ENCODE measurements at places on chromosomes 16 and 17. TPM values are rescaled to one million over a fixed set of nuclear protein-coding genes. Genes with fewer than 3 reads are reported as not detected.
A peak's percentile ranks its signal among the peaks of the same experiment; 100 is the strongest.

DNA sequence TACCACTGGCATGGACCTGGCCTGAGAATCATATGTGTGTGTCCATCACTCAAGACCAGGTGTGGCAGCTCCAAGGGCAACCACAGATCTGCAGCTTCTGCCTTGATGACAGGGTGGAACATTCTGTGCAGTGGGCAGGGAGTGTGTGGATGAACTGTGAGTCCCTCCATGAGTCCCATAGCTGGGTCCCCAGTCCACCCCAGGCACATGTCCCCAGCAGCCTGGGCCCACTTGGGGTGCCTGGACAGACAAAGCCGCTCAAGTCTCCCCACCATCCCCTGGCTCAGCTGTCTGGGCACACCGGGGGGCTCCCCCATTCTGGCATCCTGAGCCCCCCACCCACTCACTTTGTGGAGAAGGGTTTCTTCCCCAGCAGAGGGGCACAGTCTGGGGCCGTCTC, 4.6 kb upstream of the KRT16 start:
- no peak for DNase-seq
- H3K36me3 ChIP-seq = no peaks in the 10 kb centered on the region
- no peak overlapping the region for H3K4me3 ChIP-seq
- no peaks in the 10 kb centered on the region for H3K4me1 ChIP-seq
- no peak overlapping the region for H3K27ac ChIP-seq
- no peaks in the 10 kb centered on the region for H3K27me3 ChIP-seq

DNA sequence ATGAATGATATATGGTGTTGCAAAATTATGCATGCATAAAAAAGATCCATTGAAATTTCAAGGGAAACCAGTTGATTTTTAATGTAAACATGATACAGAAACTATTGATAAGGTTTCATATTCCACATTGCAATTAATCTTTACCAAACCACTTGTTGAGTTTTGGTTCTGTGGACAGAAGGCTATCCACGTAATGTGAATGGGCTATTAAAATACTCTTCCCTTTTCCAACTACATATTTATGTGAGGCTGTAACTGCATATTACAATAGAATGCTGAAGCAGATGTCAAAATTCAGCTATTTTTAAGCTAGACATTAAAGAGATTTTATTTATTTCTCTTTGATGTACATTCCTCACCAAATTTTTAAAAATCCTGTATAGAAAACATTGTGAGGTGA, 33.7 kb upstream of the VPS4A start:
- H3K4me1 ChIP-seq = no peaks in the 10 kb centered on the region
- H3K27me3 ChIP-seq = no peaks in the 10 kb centered on the region
- no peak overlapping the region for H3K27ac ChIP-seq
- no peaks in the 10 kb centered on the region for H3K36me3 ChIP-seq
- DNase-seq = no peak
- no peak overlapping the region for H3K4me3 ChIP-seq

DNA sequence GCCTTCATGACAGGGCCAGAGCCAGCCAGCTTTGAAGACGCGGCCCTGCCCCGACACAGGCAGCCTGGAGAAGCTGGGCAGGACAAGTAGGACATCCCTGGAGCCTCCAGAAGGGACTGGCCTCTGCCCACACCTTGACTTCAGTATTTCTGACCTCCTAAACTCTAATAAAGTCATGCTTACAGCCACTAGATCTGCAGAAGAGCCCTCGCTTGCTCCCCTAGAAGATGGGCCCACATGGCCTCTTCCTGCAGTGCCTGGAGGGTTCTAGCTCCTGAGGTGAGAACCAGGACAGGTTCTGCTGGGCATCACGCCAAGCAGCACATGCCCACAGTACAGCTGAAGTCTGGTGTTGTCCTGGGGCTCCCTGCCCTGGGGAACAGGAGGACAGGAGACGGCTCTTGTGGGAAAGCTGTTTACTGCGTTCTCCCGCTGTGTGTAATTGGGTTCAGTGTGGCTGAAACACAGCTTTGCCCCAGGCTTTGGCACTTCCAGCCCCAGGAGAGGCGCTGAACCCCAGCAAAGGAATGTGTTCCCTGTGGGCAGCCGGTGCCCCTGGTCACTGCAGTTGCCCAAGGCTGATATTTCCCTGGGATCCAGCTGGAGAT, 2.6 kb downstream of the APRT start:
- H3K27me3 ChIP-seq = no peaks in the 10 kb centered on the region
- 0 out of 2 replicates have a peak overlapping the region, but pooled peaks have one; percentile 85 for H3K4me3 ChIP-seq
- peaks cover 6% of the 10 kb centered on the region for H3K36me3 ChIP-seq
- DNase-seq = no peak
- H3K4me1 ChIP-seq = peaks cover 23% of the 10 kb centered on the region
- no peak overlapping the region for H3K27ac ChIP-seq

Gene CETP
- total RNA-seq = 0.77 TPM

DNA sequence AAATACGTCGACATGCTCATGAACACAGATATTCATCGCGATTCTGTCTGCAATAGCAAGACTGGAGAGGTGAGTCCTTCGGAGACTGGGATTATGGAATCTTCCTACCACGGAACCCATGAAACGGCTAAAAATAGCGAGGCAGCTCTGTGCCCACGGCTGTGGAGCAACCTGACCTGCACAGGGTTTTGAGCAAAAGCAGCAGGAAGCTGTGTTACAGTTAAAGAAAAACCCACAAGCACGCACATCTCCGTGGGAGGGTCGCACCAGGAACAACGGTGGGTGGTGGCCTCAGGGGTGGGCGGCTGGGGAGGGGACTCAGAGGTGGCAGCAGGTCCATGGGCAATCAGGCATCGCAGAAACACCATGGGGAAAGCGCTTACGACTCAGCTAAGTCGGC, 24.8 kb downstream of the SLC38A10 start:
- no peak overlapping the region for H3K4me3 ChIP-seq
- no peaks in the 10 kb centered on the region for H3K27me3 ChIP-seq
- no peaks in the 10 kb centered on the region for H3K4me1 ChIP-seq
- peaks cover 8% of the 10 kb centered on the region for H3K36me3 ChIP-seq

DNA sequence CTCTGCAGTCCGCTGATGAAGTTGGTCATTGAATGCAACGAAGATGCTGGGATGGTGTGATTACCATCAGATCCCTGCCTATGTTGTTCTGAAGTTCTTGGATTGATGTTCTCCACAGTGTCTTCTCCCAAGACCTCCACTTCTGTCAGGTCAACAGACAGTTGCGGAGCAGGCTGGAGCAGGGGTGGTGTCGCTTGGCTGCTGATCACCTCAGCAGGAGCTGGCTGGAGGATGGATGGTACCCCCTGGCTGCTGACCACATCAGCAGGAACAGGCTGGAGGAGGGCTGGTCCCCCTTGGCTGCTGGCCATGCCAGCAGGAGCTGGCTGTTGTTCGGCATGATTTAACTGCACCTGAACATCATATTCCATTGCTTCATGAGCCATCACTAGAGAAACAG, 5.6 kb downstream of the RFWD3 start:
- H3K27ac ChIP-seq = no peak overlapping the region
- H3K27me3 ChIP-seq = no peaks in the 10 kb centered on the region
- no peak overlapping the region for H3K4me3 ChIP-seq
- peaks cover 60% of the 10 kb centered on the region for H3K36me3 ChIP-seq
- H3K4me1 ChIP-seq = peaks cover 21% of the 10 kb centered on the region
- DNase-seq = no peak

- no peaks in the 10 kb centered on the region for H3K27me3 ChIP-seq
- no peak overlapping the region for H3K27ac ChIP-seq
- no peak for DNase-seq
- peaks cover 19% of the 10 kb centered on the region for H3K4me1 ChIP-seq
These were observed 369.1 kb downstream of the XYLT1 start for GRCh38 chr16:17101646-17102045.

Gene EFCAB5
- total RNA-seq = 1.1 TPM

GRCh38 chr17:73189417-73190099, 3.3 kb upstream of the COG1 start:
- H3K36me3 ChIP-seq = no peaks in the 10 kb centered on the region
- H3K4me1 ChIP-seq = no peaks in the 10 kb centered on the region
- no peak for DNase-seq
- no peak overlapping the region for H3K4me3 ChIP-seq

DNA sequence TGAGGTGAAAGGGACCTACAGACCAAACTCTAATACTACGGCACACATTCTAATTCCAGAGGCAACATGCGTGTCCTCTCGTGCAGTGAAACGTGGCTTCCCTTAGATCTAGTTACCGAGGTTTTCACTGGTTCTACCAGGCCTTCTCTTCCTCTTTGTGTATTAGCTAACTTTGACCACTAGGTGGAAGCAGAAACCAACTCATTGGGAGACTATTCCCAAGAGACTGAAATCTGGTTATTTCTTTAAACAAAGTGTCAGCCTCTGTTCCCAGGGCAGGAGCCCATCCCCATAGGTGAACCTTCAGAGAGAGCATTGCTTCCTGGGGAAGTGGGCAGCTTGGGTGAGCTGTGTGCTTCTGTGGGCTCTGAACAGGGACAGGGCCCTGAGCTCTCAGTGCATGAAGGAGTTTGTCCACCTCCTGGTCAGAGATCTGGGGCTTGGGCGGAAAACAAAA, 19.7 kb upstream of the RCVRN start:
- no peaks in the 10 kb centered on the region for H3K27me3 ChIP-seq
- H3K36me3 ChIP-seq = no peaks in the 10 kb centered on the region
- peak; percentile 48 for DNase-seq

All from GM12878 (cell line).